Astrocyte (in vitro differentiated cells and primary cell): ENCODE measurements at places on chromosomes 4 and X. TPM values are rescaled to one million over a fixed set of nuclear protein-coding genes. Genes with fewer than 3 reads are reported as not detected.

Gene ARSD
- 7.3 and 9.2 TPM in 2 replicates for total RNA-seq

Gene CHRDL1
- 3.3 and 4.8 TPM in 2 replicates for total RNA-seq

Gene MAGEA10
- not detected in 2 replicates for total RNA-seq

Gene CCDC149
- total RNA-seq = 10.2 and 13.8 TPM in 2 replicates

GRCh38 chrX:154478728-154479622 lies at the start of gene LAGE3:
Gene LAGE3 (minus strand): TSS chrX:154479281. CDS start chrX:154478915, 366 bp downstream.
- H3K4me3 ChIP-seq = peak within 1 kb of the TSS; percentile 50
- H3K27ac ChIP-seq = peak within 1 kb of the TSS; percentile 33
- DNase-seq = peak; percentile 67
- H3K4me1 ChIP-seq = no peaks in the 10 kb centered on the region
- H3K36me3 ChIP-seq = no peaks in the 10 kb centered on the region

- no peak overlapping the region for H3K4me3 ChIP-seq
- H3K36me3 ChIP-seq = no peaks in the 10 kb centered on the region
- no peaks in the 10 kb centered on the region for H3K4me1 ChIP-seq
These were observed 29.7 kb downstream of the NR3C2 start for GRCh38 chr4:148412460-148412994.

- no peaks in the 10 kb centered on the region for H3K36me3 ChIP-seq
- no peak for DNase-seq
- H3K4me1 ChIP-seq = no peaks in the 10 kb centered on the region
These were observed 375.1 kb downstream of the SH3BGRL start for GRCh38 chrX:81577028-81577427.

DNA sequence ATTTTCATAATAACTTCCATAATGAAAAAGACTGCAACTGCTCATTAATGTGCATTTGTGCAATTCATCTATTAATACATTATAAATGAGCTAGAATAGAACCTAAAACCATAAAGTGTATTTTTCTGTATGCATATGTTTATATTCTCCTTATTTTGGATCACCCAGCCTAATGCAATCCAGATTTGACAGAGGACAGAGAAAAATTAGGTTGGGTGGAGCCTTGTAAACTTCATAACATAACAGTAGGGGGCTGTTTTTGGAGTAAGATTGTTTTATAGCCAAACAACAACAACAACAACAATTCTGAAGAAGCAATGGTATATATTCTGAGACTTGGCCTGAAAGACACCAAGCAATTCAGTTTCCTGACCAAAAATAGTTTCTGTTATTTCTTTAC lies 615.3 kb upstream of the SLIT2 start:
- H3K36me3 ChIP-seq = no peaks in the 10 kb centered on the region
- no peaks in the 10 kb centered on the region for H3K4me1 ChIP-seq
- no peak overlapping the region for H3K27ac ChIP-seq

GRCh38 chr4:176291748-176292147 lies 22.7 kb upstream of the ASB5 start:
- H3K4me3 ChIP-seq = no peak overlapping the region
- no peaks in the 10 kb centered on the region for H3K27me3 ChIP-seq
- no peaks in the 10 kb centered on the region for H3K4me1 ChIP-seq
- no peaks in the 10 kb centered on the region for H3K36me3 ChIP-seq
- H3K27ac ChIP-seq = no peak overlapping the region

GRCh38 chr4:15149234-15149838 lies 147.1 kb downstream of the CPEB2 start:
- no peaks in the 10 kb centered on the region for H3K36me3 ChIP-seq
- no peaks in the 10 kb centered on the region for H3K27me3 ChIP-seq
- peak overlapping the region; percentile 64 for H3K27ac ChIP-seq
- peak; percentile 35 for DNase-seq
- H3K4me3 ChIP-seq = no peak overlapping the region

DNA sequence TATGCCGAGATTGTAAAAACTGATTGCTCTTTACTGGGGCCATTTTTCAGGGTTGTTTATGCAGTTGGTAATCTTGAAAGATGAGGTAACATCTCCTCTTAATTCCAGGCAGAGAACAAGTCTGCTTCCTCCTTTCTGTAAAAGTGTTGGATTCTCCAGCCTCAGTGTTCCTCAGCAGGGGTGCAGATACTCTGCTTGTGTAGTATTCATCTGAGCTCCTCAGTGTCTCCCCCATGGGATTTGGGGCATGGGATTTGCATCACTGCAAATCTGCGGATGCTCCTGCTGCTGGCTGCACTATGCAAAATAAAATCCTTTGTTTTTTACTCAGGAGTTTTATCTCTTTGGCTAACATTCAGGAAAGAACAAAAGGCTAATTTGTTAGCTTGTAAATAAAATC lies 104.9 kb upstream of the ATP8A1 start:
- DNase-seq = no peak
- no peak overlapping the region for H3K4me3 ChIP-seq
- H3K27me3 ChIP-seq = no peaks in the 10 kb centered on the region
- no peak overlapping the region for H3K27ac ChIP-seq
- no peaks in the 10 kb centered on the region for H3K36me3 ChIP-seq
- no peaks in the 10 kb centered on the region for H3K4me1 ChIP-seq

GRCh38 chr4:15132739-15133138 lies 130.5 kb downstream of the CPEB2 start:
- no peaks in the 10 kb centered on the region for H3K4me1 ChIP-seq
- no peak overlapping the region for H3K27ac ChIP-seq
- peaks cover 3% of the 10 kb centered on the region for H3K27me3 ChIP-seq
- H3K4me3 ChIP-seq = no peak overlapping the region
- H3K36me3 ChIP-seq = no peaks in the 10 kb centered on the region

GRCh38 chr4:112673076-112673475 lies 36.1 kb downstream of the LARP7 start:
- no peaks in the 10 kb centered on the region for H3K36me3 ChIP-seq
- H3K27ac ChIP-seq = no peak overlapping the region
- no peaks in the 10 kb centered on the region for H3K4me1 ChIP-seq
- H3K27me3 ChIP-seq = no peaks in the 10 kb centered on the region

DNA sequence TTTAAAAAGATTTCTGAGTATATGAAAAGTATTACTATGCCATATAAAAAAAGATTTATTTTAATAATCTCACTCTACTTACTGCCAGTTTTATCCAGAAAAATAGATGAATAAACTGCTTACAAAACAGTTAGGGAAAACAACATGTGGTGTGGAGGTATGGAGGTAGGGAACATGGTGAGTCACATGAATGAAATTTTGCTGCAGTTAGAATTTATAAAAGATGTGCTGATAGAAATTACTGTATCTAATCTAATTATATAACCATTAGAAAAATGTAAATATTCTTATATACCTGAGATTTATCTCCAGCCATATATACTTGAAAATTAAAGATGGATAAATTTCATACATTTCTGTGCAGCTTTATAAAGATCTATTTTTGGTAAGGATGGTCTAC lies 184.0 kb upstream of the ANK2 start:
- no peaks in the 10 kb centered on the region for H3K27me3 ChIP-seq
- no peaks in the 10 kb centered on the region for H3K36me3 ChIP-seq
- no peak for DNase-seq
- H3K4me1 ChIP-seq = no peaks in the 10 kb centered on the region
- no peak overlapping the region for H3K27ac ChIP-seq

GRCh38 chr4:184814686-184815045 lies 11.1 kb downstream of the ACSL1 start:
- H3K4me1 ChIP-seq = peaks cover 16% of the 10 kb centered on the region
- H3K4me3 ChIP-seq = no peak overlapping the region
- no peak overlapping the region for H3K27ac ChIP-seq
- no peaks in the 10 kb centered on the region for H3K36me3 ChIP-seq

DNA sequence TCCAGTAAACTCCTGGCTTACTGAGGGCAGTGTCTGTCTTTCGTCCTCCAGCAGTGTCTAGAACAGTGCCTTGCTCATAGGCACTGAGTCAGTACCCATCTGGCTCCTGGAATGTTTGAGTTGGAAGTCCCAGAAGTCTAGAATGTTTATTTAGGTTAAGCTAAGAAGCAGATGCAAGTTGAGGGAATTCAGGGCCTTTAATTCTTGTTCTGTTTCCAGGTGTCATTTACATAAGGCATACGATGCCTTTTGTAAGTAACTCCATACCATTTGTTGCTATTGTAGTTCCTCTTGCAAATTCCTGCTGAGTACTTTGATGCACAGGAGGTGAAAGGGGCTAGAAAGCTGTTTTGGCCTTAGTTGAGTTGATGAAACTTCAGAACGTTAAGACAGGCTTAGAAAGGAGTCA lies 22.2 kb downstream of the ARHGAP10 start:
- H3K27ac ChIP-seq = peak overlapping the region; percentile 63
- H3K4me3 ChIP-seq = no peak overlapping the region
- H3K27me3 ChIP-seq = no peaks in the 10 kb centered on the region
- peak; percentile 95 for DNase-seq
- H3K36me3 ChIP-seq = no peaks in the 10 kb centered on the region

DNA sequence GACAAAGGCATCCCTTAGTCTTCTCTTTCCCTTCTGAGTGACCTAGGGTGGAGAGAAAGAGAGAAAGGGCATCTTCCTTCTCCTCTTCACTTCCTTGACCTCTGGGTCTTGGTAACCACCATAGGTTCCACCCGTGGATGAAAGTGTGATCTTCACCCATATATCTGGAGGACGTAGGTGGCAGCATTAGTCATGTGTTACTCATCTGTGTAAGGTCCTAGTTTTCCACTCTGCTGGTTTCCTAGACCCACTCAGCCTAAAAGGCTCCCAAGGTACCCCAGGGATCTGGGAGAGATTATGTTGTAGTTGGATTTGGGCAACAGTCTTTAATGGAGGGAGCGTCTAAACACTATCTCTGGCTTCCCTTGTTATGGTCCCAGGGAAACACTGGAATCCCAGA lies 45.5 kb upstream of the RAB9B start:
- H3K27me3 ChIP-seq = no peaks in the 10 kb centered on the region
- DNase-seq = no peak
- H3K4me1 ChIP-seq = peaks cover 13% of the 10 kb centered on the region
- H3K27ac ChIP-seq = no peak overlapping the region

GRCh38 chr4:21890231-21890630 lies 58.3 kb downstream of the KCNIP4 start:
- peak; percentile 16 for DNase-seq
- no peak overlapping the region for H3K4me3 ChIP-seq
- peaks cover 19% of the 10 kb centered on the region for H3K4me1 ChIP-seq
- H3K27me3 ChIP-seq = no peaks in the 10 kb centered on the region
- H3K27ac ChIP-seq = no peak overlapping the region

GRCh38 chrX:105758754-105759153 lies 63.6 kb upstream of the NRK start:
- no peak overlapping the region for H3K27ac ChIP-seq
- no peaks in the 10 kb centered on the region for H3K4me1 ChIP-seq
- no peaks in the 10 kb centered on the region for H3K27me3 ChIP-seq
- no peak overlapping the region for H3K4me3 ChIP-seq
- H3K36me3 ChIP-seq = no peaks in the 10 kb centered on the region
